ENCODE measurements at places on chromosomes 1 and 21. TPM values are rescaled to one million over a fixed set of nuclear protein-coding genes. Genes with fewer than 3 reads are reported as not detected.

The KRTAP13-1 gene
- not detected for polyA plus RNA-seq

The NBPF4 gene
- polyA plus RNA-seq, result not detected

The CD58 gene
- 12.7 TPM for polyA plus RNA-seq

The BSND gene
- not detected for polyA plus RNA-seq

The TRIM58 gene
- not detected for polyA plus RNA-seq

The SHC1 gene
- polyA plus RNA-seq, result 324 TPM

The ARHGEF16 gene
- polyA plus RNA-seq, result 0.80 TPM

The KIF2C gene
- 27.1 TPM for polyA plus RNA-seq

The TNFRSF9 gene
- polyA plus RNA-seq, result 0.27 TPM

The COQ8A gene
- 6.8 TPM for polyA plus RNA-seq

The TAS1R1 gene
- polyA plus RNA-seq, result not detected

The FMOD gene
- 0.10 TPM for polyA plus RNA-seq

The GBP1 gene
- polyA plus RNA-seq, result 9.8 TPM

The FCRL3 gene
- not detected for polyA plus RNA-seq

The LCE1A gene
- not detected for polyA plus RNA-seq

The PLEKHN1 gene
- 0.29 TPM for polyA plus RNA-seq

The APOBEC4 gene
- not detected for polyA plus RNA-seq

The HEYL gene
- not detected for polyA plus RNA-seq

The PYHIN1 gene
- polyA plus RNA-seq, result not detected

The IL10 gene
- polyA plus RNA-seq, result not detected

The CELA2B gene
- polyA plus RNA-seq, result not detected

The ETV3L gene
- not detected for polyA plus RNA-seq

The TNFRSF18 gene
- not detected for polyA plus RNA-seq

The SLC9C2 gene
- polyA plus RNA-seq, result not detected

The LRRIQ3 gene
- polyA plus RNA-seq, result 0.16 TPM

The HIPK1 gene
- 39.3 TPM for polyA plus RNA-seq

The NBPF11 gene
- polyA plus RNA-seq, result 8.5 TPM

The MSH4 gene
- 0.01 TPM for polyA plus RNA-seq

The PCBP3 gene
- polyA plus RNA-seq, result 0.06 TPM

The DMRTA2 gene
- polyA plus RNA-seq, result not detected

The DCST2 gene
- polyA plus RNA-seq, result 0.29 TPM

The KCNQ4 gene
- 0.06 TPM for polyA plus RNA-seq

The CLCA4 gene
- not detected for polyA plus RNA-seq

The SLAMF6 gene
- not detected for polyA plus RNA-seq

The RAB29 gene
- 16.8 TPM for polyA plus RNA-seq

The CD160 gene
- polyA plus RNA-seq, result not detected

The CFAP74 gene
- polyA plus RNA-seq, result not detected

The GNAT2 gene
- polyA plus RNA-seq, result 0.08 TPM

All from endothelial cell of umbilical vein (primary cell).